Activated CD4-positive, alpha-beta T cell treated with anti-CD3 and anti-CD28 coated beads for 48 hours (primary cell): ENCODE measurements at places on chromosomes 16 and 17.

DNA sequence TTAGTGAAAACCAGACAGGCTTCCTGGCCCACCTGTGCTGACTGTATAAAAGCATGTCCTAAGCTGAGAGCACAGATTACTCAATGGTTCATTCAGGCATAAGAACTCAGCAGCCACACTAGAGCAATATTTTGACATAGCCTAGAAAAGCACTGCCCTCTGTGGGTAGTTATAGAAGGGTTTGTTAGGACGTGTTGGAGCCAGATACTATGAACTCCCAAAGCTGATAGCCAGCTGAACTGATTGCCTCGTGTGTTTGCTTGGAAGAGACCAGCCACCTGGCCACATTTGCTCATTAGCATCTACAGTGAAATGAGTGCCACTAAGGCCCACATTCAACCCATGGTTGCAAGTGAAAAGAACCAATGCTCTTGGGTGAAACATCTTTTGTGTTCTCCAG is 30.8 kb upstream of the ABCA5 start:
- no peak for DNase-seq

DNA sequence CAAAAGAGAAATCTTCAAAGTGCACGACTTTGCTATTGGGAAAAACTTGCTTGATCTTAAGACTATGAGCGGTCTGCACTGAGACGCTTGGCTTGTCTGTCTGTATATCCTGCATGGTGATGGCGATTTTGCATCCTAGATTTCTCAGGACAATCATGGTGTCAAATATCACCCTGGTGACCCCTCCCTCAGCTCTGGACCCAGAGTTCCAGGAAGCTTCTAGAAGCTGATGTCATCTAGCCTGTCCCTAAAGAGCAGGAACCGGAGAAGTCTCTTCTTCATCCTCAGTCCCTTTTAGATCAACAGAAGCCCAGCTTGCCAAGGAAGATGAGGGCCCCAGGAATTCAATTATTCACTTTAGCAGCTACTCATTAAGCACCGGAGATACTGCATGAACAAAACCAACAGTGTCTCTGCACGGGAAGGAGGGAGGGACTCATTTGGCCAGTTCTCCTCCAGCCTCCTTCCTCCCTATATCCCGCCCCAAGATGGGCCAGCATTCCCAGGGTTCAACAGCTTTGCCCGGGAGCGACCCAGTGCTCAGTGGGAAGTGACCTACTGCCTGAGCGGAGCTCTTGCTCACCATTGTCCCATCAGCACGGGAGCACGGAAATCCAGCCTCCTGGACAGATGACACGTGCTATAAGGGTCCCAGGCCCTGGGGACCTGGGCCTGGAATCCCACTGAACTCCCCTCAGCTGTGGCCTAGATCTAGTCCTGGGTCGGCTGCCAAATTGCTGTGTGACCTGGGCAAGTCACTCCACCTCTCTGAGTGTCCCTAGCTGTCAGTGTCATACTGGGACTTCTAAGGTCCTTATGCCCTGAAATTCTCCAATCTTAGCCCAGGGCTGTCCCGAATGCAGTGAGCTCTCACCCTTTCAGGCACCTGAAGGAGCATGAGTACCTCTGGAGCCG is 3.8 kb downstream of the EMP2 start:
- no peak for DNase-seq

DNA sequence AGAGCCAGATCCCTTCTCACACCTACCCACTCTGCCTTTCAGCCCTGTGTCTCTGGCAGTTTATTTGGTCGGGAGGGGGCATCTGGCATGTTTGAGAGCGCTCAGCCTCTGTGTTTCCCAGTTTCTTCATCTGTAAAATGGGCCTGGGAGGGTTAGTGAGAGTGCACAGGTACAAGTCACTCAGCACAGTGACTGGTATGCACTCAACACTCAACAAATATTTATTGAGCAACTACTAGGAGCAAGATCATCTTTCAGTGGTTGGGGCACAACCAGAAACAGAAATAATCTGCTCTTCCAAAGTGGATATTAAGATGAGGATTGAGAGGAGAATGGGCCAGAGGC is 13.7 kb upstream of the SRCIN1 start:
- no peak for DNase-seq

GRCh38 chr17:18136357-18136756 is 27.8 kb downstream of the MYO15A start:
- DNase-seq = no peak

DNA sequence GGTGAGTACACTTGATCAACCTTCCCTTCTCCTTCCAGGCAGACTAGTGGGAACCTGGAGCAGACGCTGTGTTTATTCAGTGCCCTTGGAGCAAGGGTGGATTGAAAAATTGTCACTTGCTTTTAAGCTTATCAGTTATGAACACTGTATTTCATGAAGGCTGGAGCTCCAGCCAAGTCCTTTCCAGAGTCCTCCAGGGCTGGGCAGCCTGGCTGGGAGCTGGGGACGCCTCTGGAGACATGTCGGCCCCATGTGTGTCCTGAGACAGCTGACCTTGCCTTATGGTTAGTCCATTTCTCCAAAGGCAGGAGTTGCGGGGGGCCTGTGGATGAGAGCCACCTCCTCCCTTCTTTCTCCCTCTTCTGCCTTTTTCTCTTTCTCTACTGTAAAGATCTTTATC is 67.0 kb downstream of the RAP1GAP2 start:
- DNase-seq = no peak

- DNase-seq = no peak
These were observed 29.0 kb downstream of the RNF213 start for GRCh38 chr17:80289616-80290015.
